Activated CD4-positive, alpha-beta T cell treated with anti-CD3 and anti-CD28 coated beads, Interleukin-2, amount 50 U/mL, for 24 hours (primary cell): ENCODE measurements at places on chromosomes 2 and 18.

DNA sequence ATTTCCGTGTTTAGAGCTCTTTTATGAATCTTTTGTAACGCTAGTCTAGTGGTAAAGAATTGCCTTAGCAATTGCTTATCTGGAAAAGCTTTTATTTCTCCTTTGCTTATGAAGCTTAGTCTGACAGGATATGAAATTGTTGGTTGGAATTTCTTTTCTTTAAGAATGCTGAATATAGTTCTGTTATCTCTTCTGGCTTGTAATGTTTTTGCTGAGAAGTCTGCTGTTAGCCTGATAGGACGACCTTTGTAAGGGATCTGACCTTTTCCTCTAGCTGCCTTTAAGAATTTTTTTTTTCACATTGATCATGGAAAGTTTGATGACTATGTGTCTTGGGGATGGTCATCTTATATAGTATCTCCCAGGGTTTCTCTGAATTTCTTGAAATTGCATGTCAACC, 101.1 kb downstream of the TRABD2A start:
- no peak for DNase-seq

- DNase-seq = no peak
These were observed 20.8 kb upstream of the VIT start for GRCh38 chr2:36675579-36676282.

DNA sequence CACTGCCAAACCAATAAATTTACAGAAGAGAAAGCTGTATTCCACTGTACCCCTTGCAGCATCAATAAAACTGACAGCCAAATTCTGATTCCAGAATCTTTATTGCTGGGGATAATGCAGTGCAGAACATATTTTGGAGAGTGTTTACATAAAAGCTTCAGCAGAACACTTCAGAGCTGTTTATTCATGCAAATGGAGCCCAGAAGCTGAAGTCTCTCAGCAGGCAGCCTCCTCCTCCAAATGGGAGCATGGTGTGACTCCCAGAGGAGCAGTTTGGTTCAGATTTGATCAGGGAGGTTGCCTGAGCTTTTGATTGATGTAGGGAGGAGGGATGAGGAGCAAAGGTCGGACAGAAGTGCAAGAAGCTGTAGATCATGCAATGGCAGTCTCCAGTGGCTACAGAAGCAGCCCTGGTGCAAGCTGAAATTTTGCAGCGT, 22.4 kb downstream of the LHCGR start:
- no peak for DNase-seq

DNA sequence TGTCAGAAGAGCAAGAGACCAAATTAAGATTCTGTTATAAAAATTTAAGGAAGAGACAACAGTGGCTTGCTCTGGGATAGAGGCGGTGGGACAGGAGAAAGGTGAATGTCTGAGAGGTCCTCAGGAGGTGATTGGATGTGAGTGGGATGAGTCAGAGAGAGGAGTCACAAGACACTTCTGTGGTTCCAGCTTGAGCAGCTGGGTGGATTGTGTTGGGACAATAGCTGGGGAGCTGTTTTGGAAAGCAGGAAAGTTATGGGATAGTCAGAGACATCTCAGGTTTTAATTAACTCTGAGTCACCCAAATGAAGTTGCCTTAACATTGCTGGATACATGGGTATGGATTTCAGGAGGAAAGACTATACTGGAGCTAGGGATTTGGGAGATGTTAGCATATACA, 218.0 kb upstream of the TRIB2 start:
- DNase-seq = no peak

- DNase-seq = no peak
These were observed 147.5 kb upstream of the TTC39C start for GRCh38 chr18:23867006-23867405.

DNA sequence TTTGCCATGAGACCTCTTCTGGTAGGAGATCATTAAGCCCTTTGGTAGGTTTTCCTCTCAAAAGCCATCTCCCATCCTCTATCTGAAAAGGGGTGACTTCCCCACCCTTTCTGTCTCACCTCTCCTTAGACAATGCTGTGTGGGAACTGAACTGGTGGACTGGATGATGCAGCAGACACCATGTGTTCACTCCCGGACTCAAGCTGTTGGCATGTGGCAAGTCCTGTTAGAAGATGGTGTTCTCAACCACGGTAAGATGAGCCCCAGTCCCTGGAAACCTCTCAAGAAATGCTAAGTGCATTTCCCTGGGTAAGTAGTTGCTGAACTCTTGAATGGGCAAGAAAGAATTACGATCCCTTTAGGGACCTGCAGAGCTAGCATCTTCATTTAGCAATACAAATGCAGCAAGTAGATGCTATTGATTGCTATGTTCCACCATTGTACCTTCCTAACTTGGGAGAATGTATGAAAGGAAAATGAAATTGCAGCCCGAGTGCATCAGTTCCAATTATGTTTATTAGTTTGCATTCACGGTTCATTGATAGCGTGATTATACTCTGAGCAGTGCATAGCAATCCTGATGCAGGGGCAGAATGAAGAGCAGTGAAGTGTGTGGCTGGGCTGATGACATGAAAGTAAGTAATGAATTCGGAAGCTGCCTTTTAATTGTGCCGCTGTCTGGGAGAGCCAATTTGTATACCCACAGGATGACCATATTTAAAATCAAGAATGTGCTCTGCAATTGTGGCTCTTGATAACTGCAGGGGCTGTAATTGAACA, 110.0 kb upstream of the MAP3K20 start:
- no peak for DNase-seq
